ENCODE measurements at places on chromosomes 2 and 18.

DNA sequence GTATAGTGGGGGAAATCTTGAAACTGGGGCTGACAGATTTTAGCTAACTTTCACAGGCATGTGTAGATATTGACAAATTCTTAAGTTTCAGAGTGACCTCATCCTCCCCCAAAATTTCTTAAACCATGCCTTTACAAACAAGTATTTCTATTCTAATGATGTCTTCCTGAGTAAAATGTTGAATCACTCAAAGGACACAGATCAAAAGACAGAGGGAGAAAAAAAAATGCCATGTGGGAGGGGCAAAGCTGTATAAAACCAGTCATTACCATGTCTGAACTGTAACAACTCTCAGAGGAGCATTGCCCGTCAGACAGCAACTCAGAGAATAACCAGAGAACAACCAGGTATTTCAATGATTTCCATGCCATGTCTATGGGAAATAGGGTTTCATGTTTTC lies at the start of gene SERPINB2:
Gene SERPINB2, plus strand, starts transcription at position 282 of the 400 bp plus-strand sequence. CDS start 3,740 bp downstream, outside the sequence.
- DNase-seq, result no peak
- peaks cover 13% of the 10 kb centered on the region for H3K4me1 ChIP-seq
- H3K4me3 ChIP-seq, result peak within 1 kb of the TSS; percentile 8
- H3K27ac ChIP-seq, result peak within 1 kb of the TSS; percentile 5
- H3K27me3 ChIP-seq, result no peaks in the 10 kb centered on the region

GRCh38 chr18:57744211-57744694 lies 58.9 kb downstream of the ATP8B1 start:
- H3K4me3 ChIP-seq, result no peak overlapping the region
- H3K27me3 ChIP-seq, result no peaks in the 10 kb centered on the region
- H3K27ac ChIP-seq, result no peak overlapping the region
- no peaks in the 10 kb centered on the region for H3K36me3 ChIP-seq

DNA sequence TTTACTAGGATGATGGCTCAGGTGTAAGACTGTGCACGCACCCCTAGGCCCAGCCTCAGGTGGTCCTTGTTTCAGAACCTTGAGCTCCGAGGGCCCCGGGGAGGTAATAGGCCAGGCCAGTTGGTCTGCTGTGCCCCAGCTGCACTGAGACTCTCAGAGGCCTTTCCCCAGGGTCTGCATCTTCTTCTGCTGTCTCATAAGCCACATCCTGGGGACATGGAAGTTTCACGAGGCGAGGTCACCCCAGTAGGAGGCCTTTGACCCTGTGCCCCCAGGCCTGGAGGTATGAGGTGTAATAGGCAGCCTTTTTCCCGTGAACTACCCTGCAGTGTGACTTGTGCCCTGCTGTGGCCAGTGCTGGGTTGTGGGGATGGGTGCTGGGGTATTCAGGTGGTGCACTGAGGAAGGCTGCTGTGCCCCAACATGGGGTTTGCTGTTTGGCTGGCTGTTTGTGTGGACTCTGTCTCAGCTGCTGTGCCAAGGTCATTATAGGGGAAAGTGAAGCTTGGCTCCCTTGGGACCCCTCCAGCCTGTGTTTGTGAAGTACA lies 6.9 kb downstream of the OXER1 start:
- H3K4me3 ChIP-seq, result no peak overlapping the region
- 0 out of 2 replicates have a peak, but pooled peaks cover 3% of the 10 kb centered on the region for H3K4me1 ChIP-seq
- no peak overlapping the region for H3K27ac ChIP-seq
- no peak for DNase-seq

DNA sequence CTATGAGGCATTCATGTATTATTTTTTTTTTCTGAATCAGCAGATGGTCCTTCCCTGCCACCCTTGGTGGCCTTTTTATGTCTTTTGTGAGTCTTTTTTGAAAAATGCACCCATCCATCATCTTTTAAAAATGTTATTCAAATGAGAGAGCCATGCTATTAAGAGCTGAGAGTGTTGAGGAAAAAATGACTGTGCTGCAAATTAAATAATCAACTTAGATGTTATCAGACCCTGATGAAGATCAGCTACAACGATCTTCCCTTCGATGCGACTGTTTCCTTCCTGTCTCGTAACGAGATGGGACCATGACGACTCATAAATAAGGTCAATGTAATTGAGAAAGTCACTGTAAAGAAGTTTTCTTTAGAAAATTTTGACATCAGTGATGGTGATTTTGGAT lies 44.4 kb downstream of the TRIB2 start:
- H3K27ac ChIP-seq, result no peak overlapping the region
- H3K4me1 ChIP-seq, result no peaks in the 10 kb centered on the region
- no peaks in the 10 kb centered on the region for H3K27me3 ChIP-seq
- DNase-seq, result no peak
- no peak overlapping the region for H3K4me3 ChIP-seq
- H3K36me3 ChIP-seq, result no peaks in the 10 kb centered on the region

DNA sequence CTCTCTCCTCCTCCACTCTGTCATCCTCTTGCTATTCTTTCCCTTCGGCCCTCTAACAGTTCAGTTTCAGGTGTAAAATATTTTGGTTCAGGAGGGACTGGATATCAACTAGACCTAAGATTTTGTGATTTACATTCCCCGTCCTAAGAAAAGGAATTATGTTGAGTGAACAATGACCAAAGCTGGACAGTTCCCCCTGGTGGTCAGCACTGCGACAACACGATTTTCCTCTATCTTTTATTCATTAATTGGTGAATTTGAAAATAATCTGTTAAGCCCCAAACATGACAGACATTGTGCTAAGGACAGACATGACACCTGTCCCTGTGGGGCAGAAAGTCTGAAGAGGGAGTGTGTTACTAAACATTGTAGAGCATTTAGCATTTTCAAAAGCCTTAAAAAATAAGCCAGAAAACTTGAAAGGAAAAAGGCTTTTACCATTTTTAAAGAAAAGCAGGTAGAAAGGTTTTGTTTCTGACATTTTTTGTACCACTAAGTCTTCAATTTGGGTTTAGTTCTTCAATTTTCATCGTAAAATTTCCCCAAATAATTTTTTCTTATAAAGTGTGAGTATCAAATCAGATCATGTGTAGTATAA lies 28.4 kb upstream of the GTF2A1L start:
- peak; percentile 7 for DNase-seq
- H3K4me1 ChIP-seq, result no peaks in the 10 kb centered on the region
- H3K36me3 ChIP-seq, result no peaks in the 10 kb centered on the region
- H3K27me3 ChIP-seq, result no peaks in the 10 kb centered on the region
- H3K4me3 ChIP-seq, result no peak overlapping the region

GRCh38 chr2:3603536-3604206 lies 8.8 kb downstream of the COLEC11 start:
- no peaks in the 10 kb centered on the region for H3K36me3 ChIP-seq
- no peak overlapping the region for H3K4me3 ChIP-seq
- H3K4me1 ChIP-seq, result no peaks in the 10 kb centered on the region
- no peaks in the 10 kb centered on the region for H3K27me3 ChIP-seq
- H3K27ac ChIP-seq, result no peak overlapping the region

DNA sequence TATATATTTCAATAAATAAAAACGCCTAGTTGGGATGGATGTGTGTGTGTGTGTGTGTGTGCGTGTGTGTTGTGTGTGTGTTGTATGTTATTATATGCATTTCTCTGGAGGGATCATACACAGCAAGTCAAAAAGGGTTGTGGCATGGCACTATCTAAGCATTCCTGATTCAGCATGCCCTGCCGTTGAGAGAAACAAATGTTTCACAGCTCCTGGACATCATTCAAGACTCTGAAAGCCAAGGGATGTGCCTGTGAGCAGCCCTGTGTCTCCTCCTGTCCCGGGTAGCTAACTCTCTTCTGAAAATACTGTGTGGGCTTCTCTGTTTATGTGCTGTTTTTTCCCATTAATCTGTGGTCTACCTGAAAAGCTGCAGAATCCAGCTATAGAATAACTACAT lies 197.9 kb upstream of the SETBP1 start:
- H3K27ac ChIP-seq, result no peak overlapping the region
- no peaks in the 10 kb centered on the region for H3K36me3 ChIP-seq
- no peak for DNase-seq
- H3K4me3 ChIP-seq, result no peak overlapping the region
- no peaks in the 10 kb centered on the region for H3K27me3 ChIP-seq

DNA sequence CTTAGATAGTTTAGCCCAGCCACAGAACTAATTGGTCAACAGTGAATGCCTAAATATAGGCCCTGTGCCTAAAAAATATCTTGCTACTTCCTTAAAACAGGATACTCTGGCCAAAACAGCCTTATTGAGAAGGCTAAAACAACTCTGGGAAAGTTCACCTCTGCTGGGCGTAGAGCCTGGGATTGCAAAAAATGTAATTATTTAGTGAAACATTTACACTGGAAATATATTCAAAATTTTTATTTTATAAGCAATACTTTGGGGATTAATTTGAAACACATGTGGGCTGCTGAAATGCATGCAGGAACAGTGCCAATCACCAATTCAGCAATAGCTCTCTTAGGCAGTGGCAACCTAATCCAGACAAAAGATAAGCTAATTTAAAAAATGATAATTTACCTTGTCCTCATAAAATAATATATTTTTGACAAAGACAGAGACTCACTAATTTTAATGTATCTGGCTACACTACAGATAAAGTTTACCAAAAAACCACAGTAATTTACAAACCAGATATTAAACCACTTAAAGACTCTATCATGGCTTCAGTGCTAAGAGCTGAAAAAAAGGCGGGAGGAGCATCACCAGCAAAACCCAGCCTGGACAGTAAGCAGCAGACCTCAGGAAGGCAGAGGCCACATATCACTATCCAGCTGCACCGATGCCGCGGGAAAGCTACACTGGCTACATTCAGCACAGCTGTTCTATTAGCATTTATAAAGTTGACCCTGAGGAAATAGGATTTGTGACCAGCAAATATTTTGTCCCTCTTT lies 18.5 kb downstream of the TRAK2 start:
- H3K27me3 ChIP-seq, result no peaks in the 10 kb centered on the region
- DNase-seq, result no peak
- H3K4me1 ChIP-seq, result peaks cover 7% of the 10 kb centered on the region
- no peaks in the 10 kb centered on the region for H3K36me3 ChIP-seq
- no peak overlapping the region for H3K4me3 ChIP-seq

DNA sequence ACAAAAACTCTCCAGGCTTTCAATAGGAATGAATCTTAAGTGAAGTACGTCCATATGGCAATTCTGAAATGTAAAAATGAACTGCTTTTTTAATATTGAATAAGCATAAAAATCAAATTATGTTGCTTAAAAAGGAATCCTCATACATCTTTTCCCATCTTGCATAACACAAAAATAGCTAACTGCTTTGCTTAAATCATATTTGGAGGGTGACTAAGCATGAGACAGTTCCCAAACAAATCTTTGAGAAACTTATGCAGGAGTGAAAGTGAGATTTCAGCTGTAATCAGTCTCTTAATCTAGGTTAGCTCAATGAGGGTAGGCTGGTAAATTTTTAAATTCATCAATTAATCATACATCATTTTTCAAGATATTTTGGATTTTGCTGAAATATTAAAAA lies 111.5 kb downstream of the MBD5 start:
- no peaks in the 10 kb centered on the region for H3K27me3 ChIP-seq
- DNase-seq, result no peak
- H3K4me1 ChIP-seq, result no peaks in the 10 kb centered on the region
- H3K27ac ChIP-seq, result no peak overlapping the region
- H3K36me3 ChIP-seq, result no peaks in the 10 kb centered on the region

- no peaks in the 10 kb centered on the region for H3K27me3 ChIP-seq
- peak overlapping the region; percentile 47 for H3K4me3 ChIP-seq
- peaks cover 42% of the 10 kb centered on the region for H3K4me1 ChIP-seq
- peak overlapping the region; percentile 94 for H3K27ac ChIP-seq
Observed at GRCh38 chr2:230319211-230319862, 7.7 kb upstream of the SP140L start.

DNA sequence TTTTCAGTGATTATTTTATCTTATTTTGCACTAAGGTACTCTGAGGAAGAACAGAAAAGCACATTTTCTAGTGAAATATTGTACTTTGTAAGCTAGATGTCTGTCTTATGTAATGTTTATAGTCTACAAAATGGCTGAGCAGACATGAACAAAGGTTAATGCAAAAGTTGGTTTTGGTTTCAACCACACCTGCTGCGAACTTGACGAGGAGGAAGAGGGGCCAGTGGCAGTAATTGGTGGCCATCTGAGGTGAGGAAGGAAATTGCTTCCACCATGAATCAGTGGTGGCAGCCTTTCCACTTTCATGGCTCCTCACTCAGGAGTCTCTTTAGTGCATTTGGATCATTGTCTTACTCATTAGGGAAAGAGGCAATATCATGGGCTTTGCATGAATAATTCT lies 894.2 kb downstream of the CNTNAP5 start:
- H3K27me3 ChIP-seq, result no peaks in the 10 kb centered on the region
- H3K36me3 ChIP-seq, result no peaks in the 10 kb centered on the region
- H3K27ac ChIP-seq, result no peak overlapping the region
- H3K4me3 ChIP-seq, result no peak overlapping the region

GRCh38 chr2:62968668-62969067 lies 82.0 kb upstream of the OTX1 start:
- H3K36me3 ChIP-seq, result 0 out of 2 replicates have a peak, but pooled peaks cover 3% of the 10 kb centered on the region
- H3K27me3 ChIP-seq, result no peaks in the 10 kb centered on the region
- H3K27ac ChIP-seq, result no peak overlapping the region

- no peaks in the 10 kb centered on the region for H3K36me3 ChIP-seq
- H3K4me3 ChIP-seq, result no peak overlapping the region
- no peaks in the 10 kb centered on the region for H3K27me3 ChIP-seq
- H3K4me1 ChIP-seq, result no peaks in the 10 kb centered on the region
Observed at GRCh38 chr2:148298196-148298595, 277.3 kb downstream of the MBD5 start.

- H3K27ac ChIP-seq, result no peak overlapping the region
- DNase-seq, result no peak
- H3K4me1 ChIP-seq, result no peaks in the 10 kb centered on the region
Observed at GRCh38 chr18:23629444-23629946, 33.2 kb downstream of the ANKRD29 start.

DNA sequence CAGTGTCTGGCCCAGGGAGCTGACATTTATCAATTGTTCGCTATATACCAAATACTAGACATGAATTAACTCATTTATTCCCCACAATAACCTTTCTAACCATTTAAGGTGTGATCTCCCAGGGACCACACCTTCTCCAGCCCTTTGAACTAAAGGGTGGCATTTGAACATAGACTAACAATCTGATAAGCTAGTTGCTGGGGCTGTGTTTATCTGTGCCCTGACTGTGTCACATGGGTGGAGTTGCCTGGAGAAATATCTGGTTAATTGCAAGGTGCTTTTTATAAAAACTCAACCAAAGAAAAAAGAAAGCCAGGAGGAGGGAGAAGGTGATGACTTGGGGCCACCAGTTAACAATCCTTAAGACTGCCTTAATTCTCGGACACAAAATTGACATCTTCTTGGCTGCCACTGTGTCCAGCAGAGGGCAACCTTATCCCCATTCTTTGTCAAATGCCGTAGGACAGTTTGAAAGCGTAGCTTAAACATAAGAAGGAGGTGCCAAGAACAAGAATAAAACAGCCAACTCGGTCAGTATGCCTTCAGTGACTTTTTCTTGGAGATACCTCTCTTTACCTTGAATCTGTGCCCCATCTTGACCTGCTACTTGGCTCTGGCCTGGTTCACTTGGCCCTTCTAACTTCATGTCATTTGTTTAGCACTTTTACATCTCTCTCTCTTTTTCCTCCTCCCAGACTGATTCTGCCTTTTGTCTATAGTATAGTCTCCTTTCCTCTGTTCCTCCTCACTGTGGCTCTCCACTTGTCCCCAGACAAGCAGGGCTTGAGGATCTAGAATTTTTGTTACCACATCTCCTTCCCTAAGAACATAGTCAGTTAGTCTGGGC lies 183.4 kb downstream of the MYO3B start:
- H3K4me1 ChIP-seq, result no peaks in the 10 kb centered on the region
- no peak overlapping the region for H3K4me3 ChIP-seq
- no peak overlapping the region for H3K27ac ChIP-seq
- peaks cover 46% of the 10 kb centered on the region for H3K27me3 ChIP-seq
- H3K36me3 ChIP-seq, result no peaks in the 10 kb centered on the region

GRCh38 chr2:142865924-142866323 lies 11.5 kb upstream of the KYNU start:
- no peaks in the 10 kb centered on the region for H3K4me1 ChIP-seq
- no peak overlapping the region for H3K27ac ChIP-seq
- no peak for DNase-seq
- H3K27me3 ChIP-seq, result no peaks in the 10 kb centered on the region
- no peaks in the 10 kb centered on the region for H3K36me3 ChIP-seq
